ENCODE measurements at places on chromosomes 3 and 15.
A peak's percentile ranks its signal among the peaks of the same experiment; 100 is the strongest.

DNA sequence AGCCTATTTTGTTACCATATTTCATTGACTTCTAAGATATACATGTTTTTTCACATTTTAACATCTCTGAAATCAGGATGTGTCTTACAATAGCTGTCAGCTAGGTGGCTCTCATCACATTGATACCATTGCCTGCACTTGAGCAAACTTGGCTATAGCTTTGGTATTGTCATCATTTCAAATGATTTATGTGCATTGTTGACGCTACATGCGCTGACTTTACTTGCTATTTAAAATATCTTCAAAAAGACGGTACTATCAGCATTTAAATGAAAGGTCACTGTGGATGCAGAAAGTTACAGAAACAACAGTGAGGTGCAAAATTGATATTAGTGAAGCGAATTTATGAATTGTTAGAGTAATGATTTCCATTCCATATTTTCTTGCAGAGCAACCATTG lies 54.0 kb upstream of the ABHD2 start:
- no peaks in the 10 kb centered on the region for H3K4me1 ChIP-seq
- DNase-seq, result peak; percentile 38
- H3K27ac ChIP-seq, result no peak overlapping the region
- peaks cover 5% of the 10 kb centered on the region for H3K27me3 ChIP-seq

- H3K36me3 ChIP-seq, result no peaks in the 10 kb centered on the region
- H3K4me3 ChIP-seq, result no peak overlapping the region
- no peak for DNase-seq
- H3K27ac ChIP-seq, result no peak overlapping the region
- H3K27me3 ChIP-seq, result peaks cover 2% of the 10 kb centered on the region
- H3K4me1 ChIP-seq, result no peaks in the 10 kb centered on the region
These were observed 89.3 kb upstream of the DGKG start for GRCh38 chr3:186451371-186451770.

- H3K27ac ChIP-seq, result no peak overlapping the region
- no peaks in the 10 kb centered on the region for H3K27me3 ChIP-seq
- DNase-seq, result no peak
- no peaks in the 10 kb centered on the region for H3K4me1 ChIP-seq
These were observed 546.5 kb downstream of the MAGI1 start for GRCh38 chr3:65492249-65492648.

- no peak for DNase-seq
- peaks cover 3% of the 10 kb centered on the region for H3K36me3 ChIP-seq
- H3K4me1 ChIP-seq, result no peaks in the 10 kb centered on the region
- H3K27ac ChIP-seq, result no peak overlapping the region
These were observed 15.8 kb downstream of the DNAJC13 start for GRCh38 chr3:132433121-132433520.

DNA sequence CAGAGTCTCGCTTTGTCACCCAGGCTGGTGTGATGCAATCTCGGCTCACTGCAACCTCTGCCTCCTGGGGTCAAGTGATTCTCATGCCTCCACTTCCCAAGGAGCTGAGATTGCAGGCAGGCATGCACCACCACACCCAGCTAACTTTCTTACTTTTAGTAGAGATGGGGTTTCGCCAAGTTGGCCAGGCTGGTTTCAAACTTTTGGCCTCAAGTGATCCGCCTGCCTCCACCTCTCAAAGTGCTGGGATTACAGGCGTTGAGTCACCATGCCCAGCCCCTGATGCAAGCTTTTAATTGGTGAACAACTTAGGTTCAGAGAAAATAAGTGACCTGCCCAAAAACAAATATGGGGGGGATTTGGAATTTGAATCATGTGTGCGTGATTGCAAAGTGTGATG lies 246.2 kb downstream of the LRTM1 start:
- no peaks in the 10 kb centered on the region for H3K4me1 ChIP-seq
- no peak overlapping the region for H3K4me3 ChIP-seq
- no peaks in the 10 kb centered on the region for H3K36me3 ChIP-seq
- no peak overlapping the region for H3K27ac ChIP-seq
- no peaks in the 10 kb centered on the region for H3K27me3 ChIP-seq
- no peak for DNase-seq

GRCh38 chr15:92197746-92198145 lies 195.9 kb upstream of the ST8SIA2 start:
- no peaks in the 10 kb centered on the region for H3K36me3 ChIP-seq
- H3K4me3 ChIP-seq, result no peak overlapping the region
- no peak for DNase-seq
- no peaks in the 10 kb centered on the region for H3K4me1 ChIP-seq

GRCh38 chr3:37906734-37907282 lies 45.1 kb downstream of the CTDSPL start:
- peaks cover 5% of the 10 kb centered on the region for H3K4me1 ChIP-seq
- peaks cover 7% of the 10 kb centered on the region for H3K27me3 ChIP-seq
- no peaks in the 10 kb centered on the region for H3K36me3 ChIP-seq
- no peak for DNase-seq
- H3K27ac ChIP-seq, result no peak overlapping the region

DNA sequence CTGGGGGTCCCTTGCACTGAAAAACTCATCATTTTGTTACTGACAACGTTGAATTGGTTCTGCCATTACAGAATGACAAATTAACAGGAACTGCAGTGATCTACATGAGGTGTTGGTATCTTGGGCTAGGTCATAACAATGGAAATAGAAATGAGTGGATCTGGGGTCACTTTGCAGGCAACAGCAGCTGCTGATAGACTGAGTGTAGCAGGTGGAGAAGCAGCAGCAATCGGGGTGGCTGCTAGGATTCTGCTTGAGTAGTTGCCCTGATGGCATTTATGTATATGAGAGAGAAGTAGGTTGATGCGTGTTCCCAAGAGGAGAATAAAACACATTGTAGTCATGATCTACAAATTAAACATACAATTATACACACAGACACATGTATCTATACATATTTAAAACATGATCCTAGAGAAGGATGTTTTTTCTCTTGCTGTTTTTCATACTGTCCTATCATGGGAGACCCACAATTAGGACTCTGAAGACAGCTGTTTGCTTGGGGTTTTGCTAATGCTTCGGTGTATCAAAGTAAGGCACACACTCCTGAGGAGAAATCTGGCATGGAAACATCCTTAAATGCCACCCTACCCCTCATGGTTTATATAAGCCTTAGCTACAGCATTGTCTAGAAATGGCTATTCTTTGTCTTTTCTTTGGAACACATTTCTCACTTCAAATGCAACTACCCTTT lies 15.8 kb upstream of the THBS1 start:
- no peaks in the 10 kb centered on the region for H3K36me3 ChIP-seq
- no peak for DNase-seq
- H3K4me3 ChIP-seq, result no peak overlapping the region
- no peak overlapping the region for H3K27ac ChIP-seq
- peaks cover 17% of the 10 kb centered on the region for H3K27me3 ChIP-seq

- no peaks in the 10 kb centered on the region for H3K4me1 ChIP-seq
- DNase-seq, result no peak
- H3K27ac ChIP-seq, result no peak overlapping the region
- no peaks in the 10 kb centered on the region for H3K27me3 ChIP-seq
- no peaks in the 10 kb centered on the region for H3K36me3 ChIP-seq
- no peak overlapping the region for H3K4me3 ChIP-seq
These were observed 165.6 kb downstream of the UBE2E2 start for GRCh38 chr3:23368731-23369130.

DNA sequence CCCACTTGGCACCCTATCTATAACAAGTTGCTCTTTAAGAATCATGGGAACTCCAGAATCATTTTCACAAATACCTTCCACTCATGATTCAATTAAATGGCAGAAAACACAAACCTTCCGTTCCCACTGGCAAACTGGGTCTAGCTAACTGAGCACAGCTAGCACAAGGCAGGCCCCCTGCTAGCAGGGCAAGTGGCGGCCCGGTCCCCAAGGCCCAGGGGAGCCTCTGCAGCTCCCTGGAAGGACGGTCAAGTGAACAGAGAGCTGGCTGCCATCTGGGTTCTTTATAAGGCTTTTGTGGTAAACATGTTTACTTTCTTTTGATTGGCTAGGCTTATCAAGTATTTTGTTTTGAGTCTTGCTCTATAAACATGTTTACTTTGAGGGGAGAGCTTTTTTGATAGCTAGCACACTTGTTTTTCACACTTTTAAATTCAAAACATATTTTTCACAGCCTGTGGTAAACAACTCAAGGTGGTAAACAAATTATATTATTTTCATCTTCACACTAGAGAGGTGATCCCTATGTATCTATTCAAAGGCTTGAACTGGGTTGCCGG lies 81.4 kb downstream of the FOXP1 start:
- no peaks in the 10 kb centered on the region for H3K27me3 ChIP-seq
- peak overlapping the region; percentile 55 for H3K4me3 ChIP-seq
- H3K27ac ChIP-seq, result peak overlapping the region; percentile 64

DNA sequence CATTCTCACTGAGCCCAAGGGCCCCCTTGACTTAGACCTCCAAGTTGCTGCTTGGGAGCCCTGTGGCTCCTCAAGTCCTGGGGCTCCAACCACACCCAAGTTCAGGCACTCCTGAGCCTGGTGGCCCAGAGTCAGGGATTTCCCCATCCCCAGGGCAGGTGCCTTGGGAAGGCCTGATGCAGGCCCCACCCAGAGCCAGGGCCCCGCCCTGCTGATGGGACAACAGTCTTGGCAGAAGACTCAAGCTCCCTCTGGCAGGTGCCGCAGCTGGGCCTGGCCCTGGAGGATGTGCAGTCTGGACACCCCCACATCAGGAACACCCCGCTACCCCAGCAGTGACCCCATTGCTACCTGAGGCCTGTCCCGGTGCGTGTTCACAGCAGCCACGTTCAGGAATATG lies 17.7 kb upstream of the SHISA5 start:
- no peak overlapping the region for H3K27ac ChIP-seq
- H3K36me3 ChIP-seq, result no peaks in the 10 kb centered on the region
- no peaks in the 10 kb centered on the region for H3K27me3 ChIP-seq

GRCh38 chr15:52677593-52678467 lies 1.4 kb downstream of the ATOSA start:
- H3K4me3 ChIP-seq, result peak overlapping the region; percentile 95
- peak; percentile 81 for DNase-seq
- H3K4me1 ChIP-seq, result peaks cover 53% of the 10 kb centered on the region
- H3K27ac ChIP-seq, result peak overlapping the region; percentile 97
- H3K27me3 ChIP-seq, result no peaks in the 10 kb centered on the region
- peaks cover 33% of the 10 kb centered on the region for H3K36me3 ChIP-seq

- H3K4me3 ChIP-seq, result no peak overlapping the region
- no peaks in the 10 kb centered on the region for H3K27me3 ChIP-seq
- DNase-seq, result no peak
- H3K36me3 ChIP-seq, result no peaks in the 10 kb centered on the region
These were observed 63.8 kb upstream of the CGNL1 start for GRCh38 chr15:57312318-57313133.

Data from CD4-positive, CD25-positive, alpha-beta regulatory T cell (primary cell).